ENCODE measurements at places on chromosomes 5 and 9.

DNA sequence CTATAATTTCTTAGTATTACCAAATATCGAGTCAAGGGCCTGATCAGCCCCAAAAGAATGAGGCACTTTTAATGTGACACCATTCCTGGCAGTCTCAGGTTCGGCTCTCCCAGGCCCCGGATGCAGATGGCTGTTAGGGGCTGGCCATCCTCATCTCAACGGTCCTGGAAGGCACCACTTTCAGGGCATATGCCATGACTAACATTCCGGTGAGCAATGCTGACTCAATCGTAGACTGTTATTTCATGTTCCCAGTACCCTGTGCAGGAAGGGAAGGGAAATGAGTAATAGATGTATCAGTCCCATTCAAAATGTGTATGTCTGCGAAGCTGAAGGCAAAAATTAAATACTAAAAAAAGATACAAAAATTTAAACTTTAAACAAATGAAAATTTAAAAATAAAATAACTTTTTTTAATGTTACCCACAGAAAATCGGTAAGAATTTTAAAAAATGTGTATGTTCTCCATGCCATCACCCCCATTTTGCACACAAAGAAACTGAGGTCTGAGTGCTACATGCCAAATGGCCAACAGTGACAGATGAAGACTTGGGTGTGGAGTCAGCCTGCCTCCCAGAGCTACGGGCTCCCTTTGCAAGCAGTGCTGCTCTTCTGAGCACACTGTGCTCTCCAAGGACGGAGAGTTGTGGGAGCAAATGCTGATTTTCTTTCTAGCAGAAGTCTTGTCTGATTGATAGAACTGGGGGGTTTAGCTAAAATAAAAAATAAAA, 79.0 kb downstream of the GLDC start:
- DNase-seq: no peak

- DNase-seq: no peak
These were observed 17.0 kb downstream of the MSX2 start for GRCh38 chr5:174741352-174741751.

DNA sequence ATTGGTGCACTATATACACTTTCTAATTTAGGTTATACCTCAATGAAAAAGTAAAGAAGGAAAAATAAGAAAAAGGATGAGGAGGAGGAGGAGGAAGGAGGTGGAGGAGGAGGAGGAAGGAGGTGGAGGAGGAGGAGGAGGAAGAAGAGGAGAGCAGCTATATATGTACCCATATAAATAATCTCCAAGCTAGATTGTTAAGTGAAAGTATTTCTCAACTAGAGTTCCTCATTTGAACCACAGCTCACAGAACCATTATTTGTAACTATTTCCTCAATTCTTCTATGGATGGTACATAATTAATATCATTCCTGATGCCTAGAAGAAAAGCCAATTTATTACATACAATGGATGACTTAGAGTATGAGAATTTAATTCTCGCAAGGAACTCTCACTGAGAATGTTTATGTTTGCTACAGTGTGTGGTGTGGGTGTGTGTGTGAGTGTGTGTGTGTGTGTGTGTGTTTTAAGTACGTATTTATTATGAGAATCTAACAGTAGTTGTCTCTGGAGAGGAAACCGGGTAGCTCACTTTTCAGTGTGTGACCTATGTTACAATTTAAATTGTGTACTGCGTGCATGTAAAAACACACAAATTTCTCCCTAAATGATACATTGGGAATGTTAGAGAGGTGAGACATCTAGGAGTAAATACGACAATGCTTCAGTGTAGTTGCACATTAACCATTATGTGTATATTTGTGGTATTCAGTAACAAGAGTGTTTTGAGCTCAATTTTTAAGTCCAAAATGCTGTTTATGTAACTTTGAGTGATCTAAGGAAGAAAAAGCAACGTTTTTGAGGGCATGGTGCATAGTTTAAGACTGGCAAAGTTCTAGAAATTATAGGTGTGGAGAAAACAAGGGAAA, 20.2 kb upstream of the NREP start:
- no peak for DNase-seq

- no peak for DNase-seq
These were observed 270.2 kb upstream of the RASA1 start for GRCh38 chr5:86997516-86997915.

DNA sequence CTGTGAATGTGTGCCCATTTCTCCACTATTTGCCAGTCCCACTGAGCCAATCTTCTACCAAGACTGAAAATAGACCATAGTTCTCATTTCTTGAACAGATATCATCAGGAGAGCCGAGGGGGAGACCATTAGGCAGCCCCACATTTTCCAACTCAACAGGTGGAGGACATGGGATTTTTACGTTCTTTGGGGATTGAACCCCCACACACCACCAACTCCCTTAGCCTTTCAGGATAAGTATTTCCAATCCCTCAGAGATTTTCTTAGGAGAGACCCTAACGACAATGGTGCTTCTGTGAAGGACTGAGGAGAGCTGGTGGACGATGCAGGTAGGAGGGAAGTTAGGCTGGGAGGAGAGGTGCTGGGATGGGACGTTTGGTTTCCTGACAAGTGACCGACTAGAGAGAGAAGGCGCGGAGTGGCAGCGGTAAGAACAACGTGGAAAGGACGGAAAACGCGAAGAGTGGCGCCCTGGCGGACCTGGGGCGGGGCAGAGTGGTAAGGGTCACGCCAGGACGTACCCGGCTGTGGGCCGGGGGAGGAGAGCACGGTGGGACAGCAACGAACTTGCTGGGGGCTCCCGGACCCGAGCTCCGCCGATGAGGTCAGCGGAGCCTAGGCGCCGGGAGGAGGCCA, 681 bp upstream of the CHSY3 start:
- DNase-seq: no peak

DNA sequence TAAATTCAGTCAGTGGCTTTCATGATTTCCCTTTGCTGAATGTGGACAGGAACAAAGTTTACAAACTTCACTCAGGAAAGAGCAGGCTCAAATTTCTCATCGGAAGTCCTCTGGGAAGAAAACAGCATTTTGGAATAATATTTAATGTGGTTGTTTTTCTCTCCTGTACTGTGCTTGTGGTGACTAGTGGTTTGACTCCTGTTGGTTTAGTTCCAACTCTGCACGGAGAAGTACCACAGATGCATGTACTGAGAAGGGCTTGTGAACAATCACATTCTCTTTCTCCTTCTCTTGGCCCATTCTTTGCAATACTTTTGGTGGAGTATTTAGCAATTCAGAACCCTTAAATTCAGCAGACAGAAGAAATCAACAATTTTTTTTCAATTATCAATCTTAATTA, 13.3 kb downstream of the MPDZ start:
- DNase-seq: no peak

- DNase-seq: no peak
These were observed 185.7 kb upstream of the VCAN start for GRCh38 chr5:83285661-83286398.

- DNase-seq: no peak
These were observed 203.1 kb downstream of the ROR2 start for GRCh38 chr9:91746904-91747303.

- no peak for DNase-seq
These were observed 13.7 kb upstream of the GRIA1 start for GRCh38 chr5:153476767-153477166.

- no peak for DNase-seq
These were observed 752 bp downstream of the TSTD2 start for GRCh38 chr9:97632248-97632984.

DNA sequence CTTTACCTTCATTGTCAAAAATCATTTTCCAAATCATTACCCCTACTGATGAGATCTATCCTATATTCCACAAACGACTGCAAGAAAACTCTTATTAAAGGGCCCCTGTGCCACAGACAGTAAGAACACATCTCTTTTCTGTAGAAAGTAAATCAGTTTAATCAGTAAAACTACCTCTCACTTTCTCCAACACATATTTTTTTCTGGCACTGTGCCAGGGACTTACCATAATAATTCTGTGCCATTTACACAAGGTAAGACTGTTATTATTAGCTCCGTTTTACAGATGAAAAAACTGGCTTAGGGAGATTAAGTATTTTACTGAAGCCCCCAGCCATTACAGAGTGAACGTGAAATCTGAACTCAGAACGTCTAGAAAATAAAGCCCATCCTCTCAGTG, 587.0 kb upstream of the COX7C start:
- DNase-seq: no peak

DNA sequence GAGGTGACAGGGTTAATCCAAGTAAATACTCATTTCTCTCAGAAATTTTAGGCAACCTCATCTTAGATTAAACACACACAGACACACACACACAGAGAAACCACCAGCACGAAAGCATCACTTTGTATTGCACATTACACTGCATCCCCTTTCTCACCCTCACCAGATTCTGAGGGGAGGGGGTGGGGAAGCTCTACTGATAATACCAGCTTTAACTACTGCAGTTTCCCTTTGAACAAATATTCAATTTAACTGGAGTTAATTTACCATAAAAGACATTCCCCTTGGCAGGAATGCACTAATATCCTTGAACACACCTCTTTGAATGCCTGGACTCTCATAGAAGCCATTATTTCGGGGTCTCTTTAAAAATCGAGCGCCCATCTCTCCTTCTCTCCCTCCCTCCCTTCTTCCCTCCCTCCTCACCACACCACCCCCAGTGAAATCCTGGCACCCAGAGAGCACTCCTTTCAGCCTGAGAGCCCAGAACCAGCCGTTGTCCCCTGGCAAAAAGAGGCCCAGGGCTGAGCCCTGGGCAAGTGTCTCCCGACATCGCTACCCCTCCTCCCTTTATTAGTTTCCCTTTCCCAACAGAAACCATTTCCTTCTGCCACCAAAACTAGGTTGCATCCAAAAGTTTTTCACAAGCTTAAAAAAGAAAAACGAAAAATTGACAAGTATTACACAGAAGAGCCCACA, 2.8 kb upstream of the NFIB start:
- no peak for DNase-seq

- DNase-seq: no peak
These were observed 559.9 kb downstream of the PSAT1 start for GRCh38 chr9:78856781-78857180.

All from D721Med (cell line).